ELR (cell line): ENCODE measurements at places on chromosomes 1 and 21.

- no peak for DNase-seq
Observed at GRCh38 chr1:43063394-43064219, 104.9 kb upstream of the SLC2A1 start.

- DNase-seq, result no peak
Observed at GRCh38 chr1:74467786-74468377, 44.5 kb downstream of the LRRC53 start.

- DNase-seq, result no peak
Observed at GRCh38 chr1:68706639-68707317, 209.9 kb upstream of the DEPDC1 start.

- peak; percentile 29 for DNase-seq
Observed at GRCh38 chr1:44359234-44359935, 4.3 kb upstream of the ERI3 start.

DNA sequence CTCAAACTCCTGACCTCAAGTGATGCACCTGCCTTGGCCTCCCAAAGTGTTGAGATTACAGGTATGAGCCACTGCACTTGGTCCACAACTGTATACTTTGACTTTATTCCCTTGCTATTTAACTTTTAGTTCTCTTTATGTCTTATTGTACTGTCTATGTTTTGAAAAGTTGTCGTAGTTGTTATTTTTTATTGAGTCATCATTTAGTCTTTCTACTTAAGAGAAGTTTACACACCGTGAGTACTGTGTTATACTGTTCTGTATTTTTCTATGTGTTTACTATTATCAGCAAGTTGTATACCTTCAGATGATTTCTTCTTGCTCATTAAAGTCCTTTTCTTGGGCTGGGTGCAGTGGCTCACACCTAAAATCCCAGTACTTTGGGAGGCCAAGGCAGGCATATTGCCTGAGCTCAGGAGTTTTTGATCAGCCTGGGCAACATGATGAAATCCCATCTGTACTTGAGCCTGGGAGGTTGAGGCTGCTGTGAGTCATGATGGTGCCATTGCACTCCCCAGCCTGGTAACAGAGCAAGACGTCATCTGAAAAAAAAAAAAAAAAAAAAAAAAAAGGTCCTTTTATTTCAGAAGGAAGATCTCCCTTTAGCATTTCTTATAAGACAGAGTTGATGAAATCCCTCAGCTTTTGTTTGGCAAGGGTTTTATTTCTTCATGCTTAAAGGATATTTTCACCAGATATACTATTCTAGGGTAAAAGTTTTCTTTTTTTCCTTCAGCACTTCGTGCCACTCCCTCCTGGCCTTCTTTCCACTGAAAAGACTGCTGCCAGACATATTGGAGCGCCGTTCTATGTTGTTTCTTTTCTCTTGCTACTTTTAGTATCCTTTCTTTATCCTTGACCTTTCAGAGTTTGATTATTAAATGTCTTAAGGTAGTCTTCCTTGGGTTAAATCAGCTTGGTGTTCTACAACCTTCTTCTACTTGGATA, 47.6 kb downstream of the TNFSF18 start:
- peak; percentile 84 for DNase-seq

DNA sequence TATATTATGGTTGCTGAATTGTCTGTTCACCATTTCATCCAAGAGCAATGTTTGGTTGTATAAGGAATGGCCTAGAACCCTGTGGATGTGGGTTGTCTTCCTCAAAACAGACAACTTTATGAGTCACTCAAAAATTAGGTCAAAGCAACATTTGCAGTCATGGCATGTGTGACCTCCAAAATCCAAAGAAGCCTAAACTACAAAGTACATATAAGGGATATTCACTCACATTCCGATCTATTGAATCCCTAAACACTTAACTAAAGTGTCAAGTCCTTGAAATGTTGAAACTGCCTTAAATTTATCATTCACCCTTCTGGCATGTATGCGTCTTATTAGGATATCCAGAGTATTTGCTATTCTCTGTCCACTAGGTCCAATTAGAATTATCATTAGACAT, 491.5 kb downstream of the NUF2 start:
- DNase-seq, result no peak

DNA sequence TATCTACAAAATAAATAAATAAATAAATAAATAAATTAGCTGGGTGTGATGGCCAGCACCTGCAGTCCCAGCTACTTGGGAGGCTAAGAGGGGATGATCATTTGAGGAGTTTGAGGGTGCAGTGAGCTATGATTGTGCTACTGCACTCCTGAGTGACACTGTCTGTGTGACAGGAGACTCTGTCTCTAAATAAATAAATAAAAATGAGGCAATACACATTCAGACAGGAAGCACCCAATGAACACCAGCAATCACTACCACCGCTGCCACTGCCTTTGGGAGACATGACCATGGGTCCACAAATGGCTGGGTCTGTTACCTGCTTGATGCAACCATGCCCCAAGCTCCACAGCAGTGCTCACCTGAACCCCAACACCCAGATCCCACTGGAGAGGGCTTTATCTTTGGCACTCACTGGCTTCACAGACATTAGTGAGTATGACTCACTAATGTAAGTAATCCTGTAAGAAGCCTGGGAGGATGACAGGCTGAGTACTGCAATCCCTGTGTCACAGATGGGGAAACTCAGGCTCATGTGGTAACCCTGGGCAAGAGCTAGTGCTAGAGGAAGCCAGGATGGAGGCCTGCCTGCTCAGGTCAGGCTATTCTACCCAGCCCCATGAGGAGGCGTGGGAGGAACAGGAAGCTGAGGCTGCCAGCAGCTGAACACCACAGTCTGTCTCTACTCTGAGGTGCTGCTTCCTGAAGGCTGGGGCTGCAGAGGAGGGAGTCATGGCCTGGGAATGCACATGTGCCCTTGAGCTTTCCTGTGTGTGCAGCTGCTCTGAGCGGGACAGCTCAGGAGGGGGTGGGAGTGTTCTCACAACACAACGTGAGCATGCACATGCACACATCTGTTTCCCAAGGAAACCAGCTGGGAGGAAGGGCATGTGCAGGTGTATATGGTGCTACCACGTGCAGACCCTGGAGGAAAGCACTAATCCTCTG, 43.0 kb downstream of the SLC9A1 start:
- peak; percentile 98 for DNase-seq

DNA sequence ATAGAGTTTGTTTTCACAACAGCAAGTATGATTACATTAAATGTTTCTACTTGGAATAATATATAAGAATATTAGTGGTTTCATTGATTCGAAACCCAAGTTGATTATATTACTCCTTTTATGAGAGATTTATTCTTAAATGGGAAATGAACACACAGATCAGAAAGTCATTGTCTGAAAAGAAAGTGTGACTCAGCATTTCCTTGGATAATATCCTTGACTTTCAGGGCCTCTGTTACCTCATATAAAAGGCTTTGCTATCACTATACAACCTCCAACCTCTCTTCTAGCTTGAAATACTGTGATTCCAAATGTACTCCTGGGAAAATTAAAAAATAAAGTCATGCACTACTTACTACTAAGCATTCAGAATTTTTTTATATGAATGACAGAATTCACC, 295.3 kb upstream of the LYPLAL1 start:
- DNase-seq, result peak; percentile 45

DNA sequence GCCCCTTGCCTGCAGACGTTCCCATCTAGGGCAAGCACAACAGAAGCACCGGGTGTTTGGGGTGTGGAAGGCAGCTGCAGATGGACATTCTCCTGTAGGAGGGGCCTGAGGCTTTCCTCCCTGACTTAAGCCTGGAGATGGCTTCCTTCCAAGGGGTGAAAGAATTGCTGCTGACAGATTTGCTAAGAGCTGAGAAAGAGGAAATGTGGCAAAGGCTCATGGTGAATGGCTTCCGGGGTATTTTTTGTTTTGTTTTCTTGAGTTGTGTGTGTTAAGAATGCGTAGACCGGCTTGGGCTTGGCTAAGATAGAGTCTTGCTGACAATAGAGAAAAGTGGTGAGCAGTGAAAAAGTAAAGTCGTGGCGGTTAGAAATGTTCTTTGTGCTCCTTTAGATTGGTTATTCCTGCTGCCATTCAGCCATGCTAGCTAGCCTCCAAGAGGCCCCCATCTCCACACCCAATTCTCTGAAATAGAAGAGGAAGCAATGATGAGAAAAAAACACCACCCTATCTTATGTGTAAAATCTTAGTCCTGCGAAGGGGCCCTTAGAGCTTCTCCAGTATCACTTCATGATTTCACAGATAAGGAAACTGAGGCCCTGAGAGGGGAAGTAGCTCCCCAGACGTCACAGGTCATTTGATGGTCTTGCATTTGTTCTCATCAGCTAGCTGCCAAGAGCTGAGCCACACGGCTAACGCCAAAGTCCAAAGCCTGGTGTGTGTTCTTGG, 36.9 kb downstream of the EIF2D start:
- peak; percentile 54 for DNase-seq

- DNase-seq, result peak; percentile 83
Observed at GRCh38 chr1:24704411-24705259, 40.6 kb upstream of the CLIC4 start.

DNA sequence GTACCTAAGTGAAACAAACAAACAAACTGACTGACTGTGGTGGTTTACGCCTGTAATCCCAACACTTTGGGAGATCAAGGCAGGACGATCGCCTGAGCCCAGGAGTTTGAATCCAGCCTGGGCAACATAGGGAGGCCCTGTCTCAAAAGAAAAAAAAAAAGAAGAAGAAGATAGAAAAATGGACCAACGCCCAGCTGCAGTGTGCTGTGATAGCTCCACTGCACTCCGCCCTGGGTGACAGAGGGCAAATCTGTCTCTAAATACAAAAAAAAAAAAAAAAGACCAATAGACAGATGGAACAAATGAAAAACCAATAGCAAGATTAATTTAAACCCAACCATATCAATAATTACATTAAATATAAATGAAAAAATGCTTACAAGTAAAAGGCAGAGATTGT, 13.9 kb downstream of the AKR7A3 start:
- no peak for DNase-seq

DNA sequence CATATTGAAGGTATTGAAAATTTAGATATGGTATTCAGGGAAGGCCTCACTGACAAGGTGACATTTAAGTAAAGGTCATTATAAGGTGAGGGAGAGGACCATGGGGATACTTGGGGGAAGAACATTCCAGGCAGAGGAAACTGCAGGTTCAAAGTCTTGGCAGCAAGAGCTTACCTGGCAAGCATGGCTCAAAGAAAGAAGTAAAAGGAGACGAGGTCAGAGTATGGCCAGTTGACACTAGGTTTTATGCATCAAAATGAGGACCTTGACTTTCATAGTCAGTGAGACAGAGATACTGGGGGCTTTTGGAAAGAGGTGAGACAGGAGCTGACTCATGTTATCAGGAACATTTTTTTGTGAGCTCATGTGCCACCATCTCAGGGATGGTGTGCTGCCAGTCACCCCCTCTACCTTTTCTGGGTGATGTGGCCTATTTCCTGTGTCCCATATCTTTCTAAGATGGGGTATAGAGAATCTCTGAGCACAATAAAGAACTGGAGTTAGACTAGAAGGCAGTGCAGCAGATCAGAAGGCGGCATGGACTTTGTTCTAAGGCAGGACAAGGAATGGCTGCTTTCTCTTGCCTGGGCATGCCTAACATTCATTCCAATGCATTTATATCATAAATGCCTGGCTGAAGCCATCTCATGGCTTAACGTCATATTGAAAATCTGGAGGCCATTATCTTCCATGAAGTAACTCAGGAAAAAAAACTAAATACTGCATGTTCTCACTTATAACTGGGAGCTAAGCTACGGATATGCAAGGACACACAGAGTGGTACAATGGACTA, 406.7 kb downstream of the NTNG1 start:
- no peak for DNase-seq

DNA sequence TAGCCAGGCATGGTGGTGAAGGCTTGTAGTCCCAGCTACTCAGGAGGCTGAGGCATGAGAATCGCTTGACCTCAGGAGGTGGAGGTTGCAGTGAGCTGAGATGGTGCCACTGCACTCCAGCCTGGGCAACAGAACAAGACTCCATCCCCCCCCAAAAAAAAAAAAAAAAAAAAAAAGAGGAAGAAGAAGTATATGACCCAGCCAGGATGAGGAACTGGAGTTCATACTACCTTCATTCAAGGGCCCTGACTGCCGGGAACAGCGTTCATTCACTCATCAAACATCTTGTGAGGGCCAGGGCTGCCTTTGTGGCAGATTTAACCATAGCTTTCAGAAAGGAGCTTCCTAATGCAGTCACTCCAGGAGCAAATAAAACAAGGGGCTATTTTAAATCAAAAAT, 127.6 kb downstream of the MRPS6 start:
- DNase-seq, result no peak

DNA sequence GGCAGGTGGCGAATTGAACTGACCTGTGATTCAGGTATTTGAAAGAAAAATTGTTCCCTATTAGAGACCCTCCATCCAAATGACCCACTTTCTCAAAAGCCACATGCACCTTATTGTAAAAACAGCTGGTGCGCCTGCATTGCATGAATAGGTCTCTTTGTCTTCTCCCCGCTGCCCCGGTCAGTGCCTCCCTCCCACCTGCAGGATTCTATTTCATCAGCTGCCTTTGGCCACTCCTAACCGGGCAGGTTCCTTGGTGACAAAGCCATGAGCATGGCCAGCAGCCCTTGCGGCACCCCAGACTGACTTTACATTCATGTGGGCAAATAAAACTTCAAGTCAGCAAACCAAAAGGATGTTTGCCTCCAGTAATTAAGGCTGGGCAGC, 6.4 kb downstream of the TMPRSS3 start:
- no peak for DNase-seq

DNA sequence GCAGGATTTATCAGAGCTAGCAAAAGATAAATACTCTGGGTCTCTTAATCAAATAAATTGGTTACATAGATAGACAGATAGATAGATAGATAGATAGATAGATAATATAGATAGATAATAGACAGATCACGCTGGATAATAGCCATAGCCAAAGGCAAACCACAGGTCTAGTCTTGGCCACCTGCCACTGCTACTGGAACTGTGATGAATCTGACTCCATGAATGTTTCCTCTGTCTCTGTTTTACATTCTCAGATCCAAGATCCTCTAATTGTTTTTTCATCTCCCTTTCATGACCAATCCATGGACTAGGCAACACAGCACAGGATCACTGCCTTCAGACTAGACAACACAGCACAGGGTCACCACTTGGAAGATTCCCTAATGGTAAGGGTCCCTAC, 444.7 kb upstream of the NFIA start:
- no peak for DNase-seq

DNA sequence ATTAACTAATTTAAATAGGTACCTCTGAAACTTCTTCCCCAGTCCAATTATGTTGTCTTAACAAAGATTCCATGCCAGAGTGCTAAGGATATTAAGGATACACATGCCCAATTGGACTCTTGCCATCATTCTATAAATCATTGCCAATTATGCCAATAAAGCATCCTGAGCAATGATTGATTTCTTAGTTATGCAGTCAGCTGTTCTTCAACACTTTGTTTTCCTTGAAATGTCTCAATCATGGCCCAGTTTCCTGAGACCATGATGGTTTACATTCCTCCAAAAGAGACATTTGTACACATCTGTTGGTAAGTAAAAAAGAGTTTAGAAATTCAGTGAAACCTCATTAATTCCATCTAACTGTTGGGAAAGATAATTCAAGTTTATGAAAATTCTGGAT, 180.4 kb upstream of the PKN2 start:
- no peak for DNase-seq

DNA sequence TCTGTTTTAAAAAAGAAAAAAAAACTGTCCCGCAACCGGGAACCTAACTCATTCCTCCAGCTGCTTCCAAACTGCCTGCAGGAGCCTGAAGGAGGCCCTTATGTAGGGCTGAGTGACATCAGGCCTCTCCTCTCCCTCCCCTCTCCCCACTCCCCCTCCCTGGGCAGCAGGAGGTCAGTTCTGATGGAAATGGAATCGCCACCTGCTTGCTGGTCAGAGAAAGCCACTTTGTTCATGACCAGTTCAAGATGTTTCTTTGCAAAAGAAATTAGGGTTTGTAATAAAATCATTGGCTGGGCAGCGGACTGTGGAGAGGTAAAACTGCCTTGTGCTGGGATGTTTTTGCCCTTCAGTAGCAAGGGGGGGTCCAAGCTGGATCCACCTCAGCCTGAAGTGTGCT, at the start of gene MAP1LC3C:
TSS of gene MAP1LC3C (minus strand) at position 73 of the 400 bp plus-strand sequence. CDS start 90 bp downstream, outside the sequence.
- no peak for DNase-seq
